ENCODE measurements at places on chromosomes 3 and 15. TPM values are rescaled to one million over a fixed set of nuclear protein-coding genes. Genes with fewer than 3 reads are reported as not detected.

LYSMD2 gene
- 8.5 TPM for total RNA-seq

DNA sequence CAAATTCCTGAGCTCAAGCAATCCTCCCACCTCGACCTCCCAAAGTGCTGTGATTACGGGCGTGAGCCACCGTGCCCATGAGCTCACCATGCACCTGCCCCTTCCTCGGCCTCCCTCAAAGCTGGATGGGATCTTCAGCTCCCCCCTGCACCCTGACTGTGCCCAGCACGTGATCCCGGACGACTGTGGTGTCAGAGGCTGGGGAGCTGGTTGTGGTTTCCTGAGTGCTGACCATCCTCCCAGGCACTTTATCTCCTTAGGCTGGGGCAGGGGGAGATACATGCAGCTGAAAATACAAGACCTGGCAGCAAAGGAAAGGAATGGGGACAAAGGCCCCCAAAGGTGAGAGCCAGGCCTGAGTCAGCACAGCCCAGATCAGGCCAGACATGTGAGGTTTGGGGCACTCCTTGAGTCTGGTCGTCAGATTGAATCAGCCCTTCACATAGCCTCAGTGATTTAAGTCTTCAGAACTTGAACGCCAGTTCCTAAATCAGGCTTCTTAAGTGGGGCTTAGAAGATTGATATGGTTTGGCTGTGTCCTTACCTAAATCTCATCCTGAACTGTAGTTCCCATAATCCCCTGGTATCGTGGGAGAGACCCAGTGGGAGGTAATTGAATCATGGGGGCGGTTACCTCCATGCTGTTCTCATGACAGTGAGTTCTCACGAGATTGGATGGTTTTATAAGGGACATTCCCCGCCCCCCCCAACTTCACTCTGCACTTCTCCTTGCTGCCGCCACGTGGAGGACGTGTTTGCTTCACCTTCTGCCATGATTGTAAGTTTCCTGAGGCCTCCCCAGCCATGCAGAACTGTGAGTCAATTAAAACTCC lies 35.8 kb downstream of the PRKCD start:
- no peaks in the 10 kb centered on the region for H3K27me3 ChIP-seq
- no peak overlapping the region for H3K4me3 ChIP-seq
- H3K36me3 ChIP-seq, result peaks cover 9% of the 10 kb centered on the region
- H3K4me1 ChIP-seq, result no peaks in the 10 kb centered on the region
- DNase-seq, result no peak

GRCh38 chr15:40354408-40355171 lies 3.4 kb upstream of the DISP2 start:
- no peaks in the 10 kb centered on the region for H3K36me3 ChIP-seq
- H3K4me3 ChIP-seq, result no peak overlapping the region
- no peak overlapping the region for H3K27ac ChIP-seq
- DNase-seq, result no peak

ZNF621 gene
- 6.6 TPM for total RNA-seq

- no peaks in the 10 kb centered on the region for H3K4me1 ChIP-seq
- no peak for DNase-seq
- H3K27ac ChIP-seq, result no peak overlapping the region
- H3K36me3 ChIP-seq, result no peaks in the 10 kb centered on the region
- no peaks in the 10 kb centered on the region for H3K27me3 ChIP-seq
These were observed 269.2 kb downstream of the PDCD6IP start for GRCh38 chr3:34067536-34068051.

DNA sequence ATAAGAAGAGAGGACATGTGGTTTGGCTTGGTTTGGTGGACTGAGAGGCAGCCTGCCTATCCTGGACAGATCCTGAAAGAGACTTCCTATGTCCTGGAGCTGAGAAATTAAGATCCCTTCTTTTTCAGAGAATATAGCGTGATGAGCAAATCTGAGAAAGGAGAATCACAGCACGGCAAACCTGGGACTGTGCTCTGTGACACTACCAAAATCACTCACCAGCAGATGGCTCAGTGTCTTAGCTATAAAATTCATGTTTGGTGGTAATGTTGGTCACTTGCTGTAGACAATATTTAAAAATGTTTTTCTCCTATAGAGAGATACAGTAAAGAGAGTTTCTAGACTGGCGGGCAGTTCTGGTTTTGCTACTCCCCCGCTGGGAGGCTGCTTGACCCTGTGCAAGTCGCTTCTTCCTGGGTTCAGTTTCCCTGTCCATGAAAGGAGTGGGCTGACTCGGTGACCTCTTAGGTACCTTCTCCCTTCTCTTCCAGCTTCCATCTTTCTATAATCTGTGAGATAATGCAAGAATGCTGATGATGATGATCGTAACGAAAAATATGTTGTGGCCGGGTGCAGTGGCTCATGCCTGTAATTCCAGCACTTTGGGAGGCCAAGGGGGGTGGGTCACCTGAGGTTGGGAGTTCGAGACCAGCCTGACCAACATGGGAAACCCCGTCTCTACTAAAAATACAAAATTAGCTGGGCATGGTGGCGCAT lies 7.6 kb upstream of the HES1 start:
- H3K4me3 ChIP-seq, result no peak overlapping the region
- DNase-seq, result no peak
- no peaks in the 10 kb centered on the region for H3K27me3 ChIP-seq
- H3K4me1 ChIP-seq, result peaks cover 23% of the 10 kb centered on the region
- H3K27ac ChIP-seq, result no peak overlapping the region

DNA sequence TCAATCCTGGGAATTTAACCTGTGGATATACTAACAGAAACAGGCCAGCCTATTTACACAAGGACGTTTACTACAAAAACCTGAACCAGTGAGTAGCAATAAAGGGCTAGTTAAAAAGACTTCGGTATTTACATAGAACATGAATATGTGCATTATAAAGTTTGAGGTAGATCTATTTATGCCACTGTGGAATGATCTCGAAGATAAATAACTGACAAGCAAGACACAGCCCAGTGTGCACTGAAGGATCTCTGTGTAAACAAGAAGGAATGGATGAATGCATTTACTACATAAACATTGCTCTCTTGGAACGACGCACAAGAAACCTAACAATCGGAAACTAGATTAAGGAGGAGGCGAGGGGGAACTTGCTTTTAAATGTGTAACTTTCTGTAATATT lies 132.0 kb upstream of the NSMCE3 start:
- H3K27me3 ChIP-seq, result no peaks in the 10 kb centered on the region
- DNase-seq, result no peak
- no peaks in the 10 kb centered on the region for H3K36me3 ChIP-seq

- H3K27ac ChIP-seq, result no peak overlapping the region
- no peaks in the 10 kb centered on the region for H3K36me3 ChIP-seq
- H3K4me3 ChIP-seq, result no peak overlapping the region
- H3K27me3 ChIP-seq, result no peaks in the 10 kb centered on the region
- DNase-seq, result no peak
These were observed 10.3 kb upstream of the RFTN1 start for GRCh38 chr3:16523778-16524177.

GOLGA6L7 gene
- total RNA-seq, result not detected

- H3K36me3 ChIP-seq, result no peaks in the 10 kb centered on the region
- H3K27ac ChIP-seq, result no peak overlapping the region
- H3K4me1 ChIP-seq, result no peaks in the 10 kb centered on the region
- DNase-seq, result no peak
- no peaks in the 10 kb centered on the region for H3K27me3 ChIP-seq
- no peak overlapping the region for H3K4me3 ChIP-seq
These were observed 134.2 kb upstream of the SATB1 start for GRCh38 chr3:18559331-18559842.

DNA sequence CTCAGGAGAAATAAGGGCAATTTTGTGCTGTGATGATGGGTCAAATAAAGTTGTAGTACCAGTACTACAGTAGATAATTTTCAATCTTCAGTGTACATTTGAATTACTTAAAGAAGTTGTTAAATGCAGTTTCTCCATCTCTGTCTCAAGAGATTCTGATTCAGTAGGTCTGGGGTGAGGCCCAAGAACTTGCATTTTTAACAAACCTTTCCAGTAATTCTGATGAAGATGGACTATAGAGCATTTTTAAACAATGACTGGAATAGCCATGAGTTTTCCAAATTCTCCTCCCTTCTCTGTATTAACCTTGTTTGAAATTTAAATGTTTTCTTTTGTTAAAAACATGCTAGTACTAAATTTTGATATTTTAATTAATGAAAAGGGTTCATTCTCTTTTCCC lies 127.0 kb upstream of the CD96 start:
- H3K4me1 ChIP-seq, result no peaks in the 10 kb centered on the region
- H3K27me3 ChIP-seq, result no peaks in the 10 kb centered on the region
- no peak for DNase-seq
- H3K4me3 ChIP-seq, result no peak overlapping the region
- H3K27ac ChIP-seq, result no peak overlapping the region

GRCh38 chr3:100230710-100231109 lies 30.1 kb upstream of the TBC1D23 start:
- no peak for DNase-seq
- no peaks in the 10 kb centered on the region for H3K36me3 ChIP-seq
- H3K4me1 ChIP-seq, result peaks cover 17% of the 10 kb centered on the region
- no peak overlapping the region for H3K4me3 ChIP-seq
- H3K27ac ChIP-seq, result no peak overlapping the region

GRCh38 chr3:140011611-140012277 lies 76.8 kb downstream of the CLSTN2 start:
- no peak overlapping the region for H3K27ac ChIP-seq
- no peaks in the 10 kb centered on the region for H3K36me3 ChIP-seq
- H3K4me1 ChIP-seq, result no peaks in the 10 kb centered on the region
- no peak for DNase-seq
- no peaks in the 10 kb centered on the region for H3K27me3 ChIP-seq

AQR gene
- 12.5 TPM for total RNA-seq

IREB2 gene
- 14.5 TPM for total RNA-seq

DNA sequence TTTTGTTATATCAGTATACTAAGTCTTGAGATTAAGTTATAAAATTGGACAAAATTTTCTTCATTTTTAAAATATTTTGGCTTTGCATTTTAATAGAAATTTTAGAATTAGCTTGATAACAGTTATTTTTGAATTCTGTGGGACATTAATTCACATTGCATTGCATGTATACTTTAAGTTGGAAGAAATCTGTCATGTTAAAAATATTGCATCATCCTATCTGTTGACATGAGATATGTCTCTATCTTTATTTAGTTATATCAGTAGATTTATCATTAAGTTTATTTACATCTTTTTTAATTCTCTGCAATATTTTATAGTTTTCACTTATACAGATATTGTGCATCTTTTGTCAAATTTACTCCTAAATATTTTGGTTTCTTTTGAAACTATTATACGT lies 904.6 kb upstream of the NR2F2 start:
- H3K4me3 ChIP-seq, result no peak overlapping the region
- no peaks in the 10 kb centered on the region for H3K36me3 ChIP-seq
- DNase-seq, result no peak
- H3K4me1 ChIP-seq, result no peaks in the 10 kb centered on the region
- H3K27me3 ChIP-seq, result no peaks in the 10 kb centered on the region

DNA sequence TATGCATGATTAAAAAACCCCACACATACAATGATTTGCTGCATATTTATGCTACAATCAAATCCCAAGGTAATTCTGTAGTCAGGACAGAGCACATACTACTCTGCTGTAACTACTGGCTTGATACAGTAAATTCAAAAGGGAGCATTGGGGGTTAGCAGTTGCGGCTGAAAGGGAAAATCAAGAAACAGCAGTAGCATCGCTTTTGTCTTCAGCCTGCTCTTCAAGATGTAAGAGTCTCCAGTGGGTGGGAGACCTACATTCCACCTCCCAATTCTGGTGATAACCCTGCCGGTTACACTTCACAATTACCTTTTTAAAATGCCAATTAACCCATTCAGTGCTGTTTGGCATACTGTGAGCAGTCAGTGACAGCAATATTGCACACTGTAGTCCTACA lies 259.4 kb downstream of the NR2F2 start:
- no peaks in the 10 kb centered on the region for H3K36me3 ChIP-seq
- H3K27me3 ChIP-seq, result no peaks in the 10 kb centered on the region
- no peak overlapping the region for H3K27ac ChIP-seq
- H3K4me3 ChIP-seq, result no peak overlapping the region
- no peaks in the 10 kb centered on the region for H3K4me1 ChIP-seq

ZNF501 gene
- total RNA-seq, result 3.1 TPM

DNA sequence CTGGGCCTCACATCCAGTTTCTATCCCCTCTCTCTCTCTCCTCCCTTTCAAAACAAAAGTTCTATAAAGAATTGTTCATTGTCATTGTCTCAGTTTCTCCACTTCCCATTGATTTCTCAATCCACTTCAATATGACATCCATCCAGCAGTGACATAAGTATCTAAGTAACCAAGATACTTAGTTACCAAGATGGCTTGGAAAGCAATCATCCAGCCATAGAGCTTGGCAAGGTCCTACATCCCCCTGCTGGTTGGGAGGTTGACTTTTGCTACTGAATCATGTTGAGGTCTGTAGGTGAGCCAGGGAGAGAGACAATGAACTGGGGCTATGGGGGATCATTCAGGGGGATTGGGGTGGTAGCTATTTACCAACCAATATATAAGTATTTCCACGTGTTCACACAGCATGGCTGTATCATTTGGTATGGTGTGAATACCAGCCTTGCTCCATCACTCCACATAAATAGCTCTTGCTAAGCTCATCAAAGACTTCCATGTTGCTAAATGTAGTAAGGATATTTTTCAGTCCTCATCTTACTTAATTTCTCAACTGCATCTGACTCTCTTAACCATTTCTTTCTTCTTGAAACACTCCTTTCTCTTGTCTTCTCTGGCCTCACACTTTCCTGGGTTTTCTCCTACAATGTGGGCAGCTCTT lies 58.8 kb upstream of the NTRK3 start:
- H3K4me3 ChIP-seq, result no peak overlapping the region
- no peaks in the 10 kb centered on the region for H3K4me1 ChIP-seq
- H3K27me3 ChIP-seq, result no peaks in the 10 kb centered on the region
- H3K27ac ChIP-seq, result no peak overlapping the region
- H3K36me3 ChIP-seq, result no peaks in the 10 kb centered on the region
- no peak for DNase-seq

DNA sequence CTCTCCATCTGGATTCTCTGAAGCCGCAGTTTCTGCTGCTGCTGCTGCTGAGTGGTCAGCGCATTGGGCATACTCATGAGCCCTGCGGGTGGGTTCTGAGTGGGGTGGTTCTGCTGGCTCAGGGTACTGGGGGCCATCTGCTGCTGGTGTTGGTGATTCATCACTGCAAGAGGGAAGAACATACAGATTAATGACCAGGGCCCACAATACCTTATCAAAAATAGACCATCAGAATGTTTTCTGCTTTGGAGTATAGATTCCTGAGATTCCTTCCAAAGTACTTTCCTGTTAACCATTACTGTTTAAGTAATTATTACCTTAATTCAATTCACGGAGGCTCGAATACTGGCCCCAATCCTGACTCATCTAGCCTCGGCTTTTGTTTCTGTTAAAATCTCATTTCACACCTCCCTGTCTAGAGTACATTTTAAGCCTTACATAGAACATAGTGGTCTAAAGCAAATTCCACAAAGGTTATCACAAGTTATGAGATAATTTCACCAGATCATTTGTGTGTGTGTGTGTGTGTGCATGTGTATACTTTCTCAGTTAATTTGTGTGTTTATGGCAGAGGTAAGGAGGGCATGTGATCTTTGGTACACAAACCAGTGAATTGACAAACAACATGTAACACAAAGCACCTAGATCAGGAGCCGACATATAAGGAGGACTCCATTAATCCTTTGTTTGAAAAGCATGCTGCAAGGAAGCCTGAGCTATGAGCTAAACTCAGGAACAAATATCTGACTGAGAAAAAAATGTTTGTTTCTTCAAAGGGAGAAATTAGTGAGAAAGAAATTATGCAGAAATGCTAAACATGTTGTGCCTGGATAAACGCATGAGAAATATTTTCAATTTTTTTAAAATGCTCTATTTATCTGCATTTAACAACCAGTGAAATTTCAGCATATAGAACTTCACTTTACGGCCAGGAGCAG lies 68.1 kb downstream of the TM4SF4 start:
- H3K4me1 ChIP-seq, result no peaks in the 10 kb centered on the region
- H3K27me3 ChIP-seq, result no peaks in the 10 kb centered on the region
- peaks cover 10% of the 10 kb centered on the region for H3K36me3 ChIP-seq
- no peak overlapping the region for H3K27ac ChIP-seq

Measured in right atrium auricular region (tissue), 2 donors.